AG04449 (cell line): ENCODE measurements at places on chromosomes 1 and 21.

- no peak for DNase-seq
These were observed 6.3 kb upstream of the LAD1 start for GRCh38 chr1:201405484-201405831.

- no peak for DNase-seq
These were observed 3.9 kb downstream of the CTRC start for GRCh38 chr1:15442119-15442518.

DNA sequence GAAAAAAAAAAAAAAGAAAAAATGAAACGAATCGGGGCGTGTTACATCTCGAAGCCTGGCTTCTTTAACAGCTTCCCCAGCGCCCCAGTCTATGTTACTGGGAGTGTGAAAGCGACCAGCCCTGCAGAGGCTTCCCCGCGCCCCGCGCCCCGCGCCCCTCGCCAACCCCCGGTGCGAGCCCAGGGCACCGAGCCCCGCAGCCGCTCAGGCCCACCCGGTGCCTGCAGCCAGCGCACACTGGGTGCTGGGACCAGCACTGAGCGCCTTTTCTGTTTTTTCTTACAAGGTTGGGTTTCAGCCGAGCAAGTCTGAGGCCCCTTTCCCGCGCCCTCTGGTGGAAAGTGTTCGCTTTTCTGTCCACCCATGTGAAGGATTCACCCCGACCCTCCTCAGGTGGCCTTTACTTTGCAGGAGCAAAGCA lies 42.1 kb upstream of the ZNF496 start:
- DNase-seq, result no peak

DNA sequence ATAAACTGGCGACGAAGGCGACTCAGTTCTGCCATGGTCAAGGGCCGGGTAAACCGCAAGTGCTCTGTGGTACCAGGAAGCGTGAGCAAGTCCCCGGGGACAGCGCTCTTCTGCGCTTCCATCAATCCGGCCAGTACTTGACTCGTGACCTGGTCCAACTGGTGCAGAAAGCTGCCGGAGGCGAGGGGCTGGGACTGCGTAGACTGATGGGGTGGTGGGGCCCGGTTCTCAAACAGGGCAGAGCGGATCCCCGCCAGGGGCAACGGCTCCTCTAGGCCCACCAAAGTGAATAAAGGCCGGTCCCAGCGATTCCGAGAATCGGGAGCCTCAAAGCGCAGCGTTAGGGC lies 852 bp downstream of the KTI12 start:
- no peak for DNase-seq

- no peak for DNase-seq
These were observed 477.6 kb downstream of the NPHP4 start for GRCh38 chr1:5514527-5515183.

DNA sequence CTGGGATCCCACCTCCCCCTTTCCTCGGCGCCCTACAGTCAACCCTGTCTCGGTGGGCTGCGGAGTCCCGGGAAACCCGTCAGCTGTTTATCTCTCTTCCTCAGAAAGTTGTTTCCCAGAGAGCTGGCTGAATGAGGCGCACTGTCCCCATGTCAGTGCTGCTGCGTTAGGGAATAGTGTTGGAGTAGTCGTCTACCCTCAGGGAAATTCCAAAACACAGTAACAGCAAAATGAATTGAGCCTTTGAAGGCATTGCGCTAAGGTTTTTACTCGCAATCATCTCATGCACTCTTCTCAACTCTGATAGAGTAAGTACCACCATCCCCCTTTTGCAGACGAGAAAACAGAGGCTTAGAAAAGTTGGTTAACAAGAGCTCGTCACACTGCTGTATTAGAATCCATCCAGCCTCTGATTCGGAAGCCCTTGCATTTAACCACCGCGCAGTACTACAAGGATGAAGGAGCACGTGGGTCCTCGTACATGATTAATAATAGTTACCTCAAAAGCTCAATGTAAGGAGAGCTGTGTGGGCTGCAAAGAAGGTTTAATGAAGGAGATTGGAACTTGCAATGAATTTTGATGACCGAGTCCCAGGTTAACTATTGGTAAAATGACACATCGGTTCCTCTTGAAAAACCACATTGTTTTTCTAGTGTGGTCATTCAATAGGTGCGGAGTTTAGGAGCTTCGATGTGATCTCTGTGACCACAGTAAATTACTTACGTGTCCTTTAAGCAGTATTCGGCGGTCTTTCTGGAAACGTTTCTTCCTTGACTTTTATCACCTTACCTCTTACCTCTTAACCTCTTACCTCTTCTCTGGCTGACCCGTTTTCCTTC lies 788 bp upstream of the EDEM3 start:
- no peak for DNase-seq

GRCh38 chr1:91828583-91829281 lies 57.2 kb downstream of the TGFBR3 start:
- DNase-seq, result no peak

- DNase-seq, result no peak
These were observed 239.3 kb downstream of the SIPA1L2 start for GRCh38 chr1:232390590-232390989.

GRCh38 chr1:24699628-24700027 lies 45.6 kb upstream of the CLIC4 start:
- no peak for DNase-seq

DNA sequence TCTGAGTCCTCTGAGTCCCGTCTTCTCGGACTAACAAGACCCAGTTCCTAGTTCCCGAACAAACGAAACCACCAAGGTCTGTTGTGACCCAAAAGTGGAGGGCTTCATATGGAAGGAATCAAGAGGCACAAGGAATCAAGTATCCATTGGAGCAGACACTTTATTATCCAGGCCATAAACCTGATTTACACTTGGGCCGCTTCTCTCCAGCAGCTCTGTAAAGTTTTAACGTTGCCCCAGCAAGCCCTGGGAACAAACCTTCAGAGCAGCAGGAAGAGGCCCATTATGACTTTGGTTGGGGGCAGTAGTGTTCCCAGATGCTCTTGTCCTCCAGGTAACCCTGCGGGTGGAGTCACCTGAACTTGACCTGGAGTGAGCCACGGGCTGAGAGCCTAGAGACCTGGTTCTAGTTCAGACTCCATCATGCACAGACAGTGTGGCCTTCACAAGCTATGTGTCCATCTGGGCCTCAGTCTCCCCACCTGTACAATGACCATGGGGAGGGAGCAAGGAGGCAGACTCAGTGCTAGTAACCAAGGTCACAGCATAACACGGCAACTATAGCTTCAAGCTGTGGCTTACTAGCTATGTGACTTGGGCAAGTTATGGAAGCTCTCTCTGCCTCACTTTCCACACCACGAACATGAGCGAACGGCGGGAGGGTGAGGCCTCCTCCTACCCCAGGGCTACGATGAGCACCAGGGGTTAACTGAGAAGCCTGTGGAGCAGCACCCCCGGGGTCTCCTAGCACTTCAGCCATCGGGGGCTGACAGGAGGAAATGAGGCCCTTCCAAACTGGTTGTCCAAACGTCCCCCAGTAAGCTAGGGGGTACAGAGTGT lies 95.7 kb downstream of the GLIS1 start:
- no peak for DNase-seq

DNA sequence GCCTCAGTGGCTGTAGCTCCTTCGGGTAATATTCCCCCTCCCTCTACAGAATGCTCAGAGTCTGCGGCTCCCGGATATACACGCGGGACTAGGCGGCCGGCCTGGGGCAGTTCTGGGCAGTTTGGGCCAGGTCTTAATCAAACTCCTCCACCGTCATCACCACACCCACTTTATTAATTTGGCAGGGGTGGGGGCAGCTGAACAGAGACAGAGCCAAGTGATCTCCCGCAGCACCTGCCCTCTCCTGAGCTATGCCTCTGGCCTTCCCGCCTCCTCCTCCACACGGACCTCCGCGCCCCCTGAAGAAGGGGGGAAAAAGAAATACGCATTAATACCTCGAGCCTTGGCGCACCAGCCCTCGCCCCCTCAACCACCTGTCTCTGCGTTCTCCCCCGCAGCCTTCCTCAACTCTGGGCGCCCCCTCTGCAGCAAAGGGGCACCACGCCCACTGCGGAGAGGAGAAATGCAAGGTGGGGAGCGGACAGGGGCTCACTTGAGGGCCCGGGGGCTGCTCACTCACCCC lies 42.6 kb downstream of the CD34 start:
- no peak for DNase-seq

GRCh38 chr1:163589735-163590134 lies 268.0 kb downstream of the NUF2 start:
- DNase-seq, result no peak

DNA sequence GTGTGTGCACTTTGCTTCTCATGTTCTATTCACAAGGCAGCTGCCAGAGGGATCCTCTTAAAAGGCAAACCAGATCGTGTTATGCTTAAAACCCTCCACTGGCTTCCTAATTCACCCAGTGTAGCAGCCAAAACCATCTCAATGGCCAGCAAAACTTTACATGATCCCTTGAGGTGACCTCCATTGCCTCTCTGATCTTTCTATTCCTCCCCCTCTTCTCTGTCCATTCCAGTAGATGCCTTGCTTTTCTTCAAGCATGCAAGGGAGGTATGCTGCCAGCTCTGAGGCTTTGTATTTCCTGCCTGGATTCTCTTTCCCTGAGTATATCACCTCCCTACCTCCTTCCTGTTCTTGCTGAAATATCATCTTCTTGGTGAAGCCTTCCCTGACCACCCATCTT lies 93.2 kb upstream of the KCNK2 start:
- no peak for DNase-seq

DNA sequence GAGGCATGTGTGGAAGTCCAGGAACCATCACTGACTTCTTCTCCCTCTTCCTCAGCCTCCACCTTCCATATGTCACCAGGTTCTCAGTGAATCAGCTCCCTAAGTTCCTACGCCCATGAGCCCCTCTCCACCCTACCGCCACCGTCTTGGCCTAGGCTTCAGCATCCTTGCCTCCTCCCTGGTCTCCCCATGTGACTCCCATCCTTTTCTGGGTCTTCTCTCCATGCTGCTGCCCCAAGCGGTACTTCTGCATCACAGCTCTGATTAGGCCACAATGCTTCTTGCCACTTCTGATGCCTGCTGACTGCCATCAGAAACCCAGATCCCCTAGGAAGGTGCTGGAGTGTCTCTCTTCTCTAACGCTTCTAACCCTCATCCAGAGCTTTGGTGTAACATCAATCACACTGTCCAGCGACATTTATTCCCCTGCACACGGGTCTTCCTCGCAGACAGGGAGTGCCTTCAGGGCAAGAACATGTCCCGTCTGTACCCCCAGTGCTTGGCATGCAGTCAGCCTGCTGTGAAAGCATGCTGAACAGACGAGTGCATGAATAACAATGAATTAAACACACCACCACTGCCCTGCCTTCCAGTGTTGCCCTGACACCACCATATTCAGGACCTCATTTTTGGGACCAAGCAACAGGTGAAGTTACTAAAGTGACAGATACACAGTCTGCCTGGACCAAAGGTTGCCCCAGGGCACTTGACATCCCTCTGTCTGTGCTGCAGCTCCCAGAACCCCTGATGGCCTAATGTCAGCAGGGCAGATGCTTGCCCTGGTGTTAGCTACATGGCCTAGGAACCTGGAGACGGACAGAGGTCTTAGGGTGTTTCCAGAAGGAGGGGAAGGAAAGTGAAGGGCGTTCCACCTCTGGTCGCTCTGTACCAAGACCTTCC lies 158.7 kb upstream of the EDN2 start:
- no peak for DNase-seq

GRCh38 chr1:51264451-51264850 lies 28.4 kb downstream of the RNF11 start:
- peak; percentile 85 for DNase-seq
